ENCODE measurements at places on chromosomes 1 and 21.

GRCh38 chr1:205534444-205534985 lies 30.0 kb downstream of the CDK18 start:
- H3K4me3 ChIP-seq: no peak overlapping the region
- no peak for DNase-seq
- no peaks in the 10 kb centered on the region for H3K27me3 ChIP-seq

DNA sequence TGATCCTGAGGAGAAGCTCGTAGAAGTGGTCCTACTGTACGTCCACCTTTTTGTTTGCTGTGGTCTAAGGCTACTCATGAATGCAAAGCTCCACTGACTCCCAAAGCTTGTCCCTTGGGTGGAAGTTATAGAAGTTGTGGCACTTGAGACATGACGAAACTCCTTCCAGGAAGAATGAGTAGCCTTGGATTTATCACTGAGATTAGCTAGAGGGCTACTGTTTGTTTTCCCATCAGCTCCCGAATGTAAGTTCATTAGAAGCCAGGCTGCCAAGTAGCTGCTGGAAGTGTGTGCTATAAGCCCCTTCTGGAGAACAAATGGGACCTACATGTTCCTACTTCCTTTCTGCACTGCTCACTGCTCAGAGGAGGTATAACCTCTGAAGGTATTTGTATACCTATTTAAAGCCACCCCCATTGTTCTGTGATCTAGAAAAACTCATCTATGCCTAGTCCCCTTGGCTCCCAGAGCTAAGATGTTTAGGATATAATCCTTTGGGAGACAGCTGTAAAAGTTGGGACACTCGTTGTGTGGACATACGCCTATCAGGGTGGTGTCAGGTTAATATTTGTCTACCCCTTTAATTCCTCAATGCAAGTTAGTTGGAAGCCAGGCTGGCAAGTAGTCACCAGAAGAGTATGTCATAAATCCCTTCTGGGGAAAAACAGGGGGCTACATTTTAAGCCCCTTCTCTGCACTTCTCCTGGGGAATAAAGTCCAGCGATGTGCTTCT lies 72.9 kb downstream of the SCMH1 start:
- H3K36me3 ChIP-seq: no peaks in the 10 kb centered on the region
- no peak overlapping the region for H3K27ac ChIP-seq
- no peaks in the 10 kb centered on the region for H3K27me3 ChIP-seq
- H3K4me1 ChIP-seq: no peaks in the 10 kb centered on the region
- no peak overlapping the region for H3K4me3 ChIP-seq
- DNase-seq: no peak

- H3K27me3 ChIP-seq: no peaks in the 10 kb centered on the region
- no peak overlapping the region for H3K4me3 ChIP-seq
- no peaks in the 10 kb centered on the region for H3K36me3 ChIP-seq
- H3K4me1 ChIP-seq: no peaks in the 10 kb centered on the region
- H3K27ac ChIP-seq: no peak overlapping the region
These were observed 124.4 kb upstream of the GORAB start for GRCh38 chr1:170407581-170407980.

- no peak overlapping the region for H3K4me3 ChIP-seq
- H3K27me3 ChIP-seq: no peaks in the 10 kb centered on the region
- DNase-seq: no peak
- no peak overlapping the region for H3K27ac ChIP-seq
- no peaks in the 10 kb centered on the region for H3K36me3 ChIP-seq
These were observed 39.1 kb upstream of the DPH5 start for GRCh38 chr1:101064697-101065096.

DNA sequence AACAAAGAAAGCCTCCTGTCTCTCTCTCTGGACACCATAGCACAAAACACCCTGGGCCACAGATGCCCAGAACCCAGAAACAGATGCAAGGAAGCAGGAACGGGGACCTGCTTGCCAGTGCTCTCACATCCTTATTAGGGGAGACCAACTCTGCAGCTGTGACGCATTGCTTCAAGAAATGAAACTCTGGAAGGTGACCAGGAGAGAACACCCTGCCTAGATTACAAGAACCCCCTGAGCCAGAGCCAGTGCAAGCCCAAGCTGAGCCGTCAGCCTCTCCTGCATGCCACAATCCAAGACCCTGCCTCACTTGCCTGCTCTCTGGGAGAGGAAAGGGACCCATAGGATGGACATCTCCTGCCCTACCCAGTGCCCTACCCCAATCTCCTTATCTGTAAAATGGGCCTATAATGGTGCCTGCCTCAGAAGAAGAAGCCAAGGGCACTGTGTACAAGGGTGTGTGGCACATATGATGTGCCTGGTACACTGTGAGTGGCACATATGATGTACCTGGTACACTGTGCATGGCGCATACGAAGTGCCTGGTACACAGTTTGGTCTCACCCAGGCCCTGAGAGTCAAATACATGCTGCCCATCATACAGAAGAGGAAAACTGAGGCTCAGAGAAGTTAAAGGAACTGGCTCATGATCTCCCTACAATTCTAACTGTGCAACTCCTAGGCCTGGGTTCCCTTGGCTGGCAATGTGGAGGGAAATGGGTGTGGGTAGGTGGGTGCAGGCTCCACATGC lies 16.8 kb upstream of the FAM131C start:
- peaks cover 10% of the 10 kb centered on the region for H3K4me1 ChIP-seq
- no peak for DNase-seq
- H3K36me3 ChIP-seq: no peaks in the 10 kb centered on the region
- H3K27me3 ChIP-seq: peaks cover 9% of the 10 kb centered on the region
- H3K27ac ChIP-seq: no peak overlapping the region
